ENCODE measurements at places on chromosomes 4 and X.

DNA sequence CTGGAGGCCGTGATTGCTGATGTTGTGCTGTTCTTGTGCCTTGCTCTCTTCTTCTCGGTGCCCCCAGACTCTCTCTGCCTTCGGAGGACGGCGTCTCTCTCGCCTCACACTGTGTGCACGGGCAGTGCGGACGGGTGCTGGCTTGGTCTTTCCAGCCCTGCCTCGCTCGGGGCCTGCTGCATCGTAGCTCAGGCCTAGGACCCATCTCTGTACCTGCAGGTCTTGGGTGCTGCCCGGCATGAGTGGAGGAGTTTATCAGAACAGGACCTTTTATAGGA, 18.2 kb downstream of the RGS12 start:
- no peak for DNase-seq

DNA sequence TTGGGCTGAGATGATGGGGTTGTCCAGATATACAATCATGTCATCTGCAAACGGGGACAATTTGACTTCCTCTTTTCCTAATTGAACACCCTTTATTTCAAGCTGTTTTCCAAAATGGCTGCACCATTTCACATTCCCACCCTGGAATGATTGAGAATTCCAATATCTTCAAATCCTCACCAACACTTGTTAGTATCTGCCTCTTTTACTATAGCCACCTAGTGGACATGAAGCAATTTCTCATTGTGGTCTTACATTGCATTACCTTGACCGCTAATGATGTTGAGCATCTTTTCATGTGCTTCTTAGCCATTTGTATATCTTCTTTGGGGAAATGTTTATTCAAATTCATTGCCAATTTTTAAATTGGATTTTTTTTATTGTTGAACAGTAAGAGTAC, 364.8 kb downstream of the SMARCA1 start:
- no peak for DNase-seq

DNA sequence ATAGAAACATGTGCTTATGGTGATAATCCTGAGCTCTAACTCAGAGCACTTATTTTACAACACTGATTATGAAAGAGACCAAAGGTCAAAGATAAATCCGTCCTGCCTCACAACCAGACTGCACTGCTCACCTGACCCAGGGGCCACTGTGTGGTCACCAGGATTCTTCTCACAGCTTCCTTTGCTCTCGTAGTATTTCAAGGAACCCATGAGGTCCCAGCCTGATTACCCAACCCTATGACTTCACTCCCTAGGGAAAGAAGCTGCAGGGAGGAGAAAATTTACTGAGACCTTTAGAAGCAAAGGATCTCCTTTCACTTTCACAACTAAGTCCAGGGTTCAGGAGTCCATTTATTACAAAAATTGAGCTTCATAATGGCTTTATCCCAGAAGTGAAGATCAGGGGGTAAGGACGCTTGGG, 9.6 kb downstream of the SLC25A5 start:
- no peak for DNase-seq

- DNase-seq: no peak
These were observed 21.7 kb upstream of the TMEM33 start for GRCh38 chr4:41913509-41913908.

GRCh38 chr4:169956091-169956843, 69.9 kb downstream of the MFAP3L start:
- no peak for DNase-seq

- DNase-seq: no peak
These were observed 220.7 kb downstream of the ANTXR2 start for GRCh38 chr4:79852305-79852730.

DNA sequence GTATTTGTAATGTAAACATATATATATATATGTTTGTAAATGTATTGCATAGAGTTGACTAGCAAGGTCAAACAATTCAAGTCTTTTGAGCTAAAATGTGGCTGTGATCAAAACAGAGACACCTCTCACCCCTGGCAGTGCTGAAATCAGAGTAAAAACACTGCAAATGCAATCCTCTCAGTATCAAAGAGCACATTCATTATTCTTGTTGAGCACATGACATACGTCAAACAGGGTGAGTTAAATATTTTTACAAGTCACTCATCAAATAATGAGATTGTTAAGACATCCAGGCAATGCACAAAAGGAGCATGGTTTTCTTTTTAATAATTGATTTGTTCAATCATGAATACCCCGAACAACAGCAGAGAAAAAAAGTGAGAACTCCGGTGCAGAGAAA, 114.1 kb upstream of the KCNIP4 start:
- no peak for DNase-seq

GRCh38 chrX:96564595-96564994, 120.0 kb upstream of the DIAPH2 start:
- no peak for DNase-seq

GRCh38 chrX:153297376-153297775, 24.2 kb downstream of the PNMA6F start:
- no peak for DNase-seq

GRCh38 chr4:36961420-36961819, 283.1 kb upstream of the NWD2 start:
- no peak for DNase-seq

DNA sequence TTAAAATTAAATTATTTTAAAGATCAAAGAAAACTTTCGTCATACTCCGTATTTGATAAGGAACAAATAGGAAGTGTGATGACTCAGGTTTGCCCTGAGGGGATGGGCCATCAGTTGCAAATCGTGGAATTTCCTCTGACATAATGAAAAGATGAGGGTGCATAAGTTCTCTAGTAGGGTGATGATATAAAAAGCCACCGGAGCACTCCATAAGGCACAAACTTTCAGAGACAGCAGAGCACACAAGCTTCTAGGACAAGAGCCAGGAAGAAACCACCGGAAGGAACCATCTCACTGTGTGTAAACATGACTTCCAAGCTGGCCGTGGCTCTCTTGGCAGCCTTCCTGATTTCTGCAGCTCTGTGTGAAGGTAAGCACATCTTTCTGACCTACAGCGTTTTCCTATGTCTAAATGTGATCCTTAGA, at the start of gene CXCL8:
Gene CXCL8, plus strand, starts transcription at position 217 of the 426 bp plus-strand sequence. Its CDS starts 90 bp downstream, at position 307.
- DNase-seq: no peak

- DNase-seq: no peak
These were observed 14.9 kb downstream of the SNX12 start for GRCh38 chrX:71053217-71053621.

DNA sequence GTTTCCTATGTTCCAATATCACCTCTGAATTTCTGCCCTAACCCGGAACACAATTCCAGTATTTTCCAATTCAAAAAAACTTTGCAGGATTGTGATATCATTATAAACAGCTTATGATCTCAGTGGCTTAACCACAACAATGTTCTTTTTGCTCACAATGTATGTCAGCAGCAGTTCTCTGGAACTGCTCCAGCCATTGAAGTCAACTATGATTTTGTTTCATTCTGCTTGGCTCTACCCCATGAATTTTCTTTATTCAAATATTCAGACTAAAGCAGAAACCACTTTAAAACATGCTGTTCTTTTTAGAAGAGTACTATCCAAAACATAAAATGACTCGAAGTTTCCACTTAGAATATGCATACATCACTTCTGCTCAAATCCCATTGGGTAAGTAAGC, 1611.1 kb downstream of the ARAP2 start:
- DNase-seq: no peak

DNA sequence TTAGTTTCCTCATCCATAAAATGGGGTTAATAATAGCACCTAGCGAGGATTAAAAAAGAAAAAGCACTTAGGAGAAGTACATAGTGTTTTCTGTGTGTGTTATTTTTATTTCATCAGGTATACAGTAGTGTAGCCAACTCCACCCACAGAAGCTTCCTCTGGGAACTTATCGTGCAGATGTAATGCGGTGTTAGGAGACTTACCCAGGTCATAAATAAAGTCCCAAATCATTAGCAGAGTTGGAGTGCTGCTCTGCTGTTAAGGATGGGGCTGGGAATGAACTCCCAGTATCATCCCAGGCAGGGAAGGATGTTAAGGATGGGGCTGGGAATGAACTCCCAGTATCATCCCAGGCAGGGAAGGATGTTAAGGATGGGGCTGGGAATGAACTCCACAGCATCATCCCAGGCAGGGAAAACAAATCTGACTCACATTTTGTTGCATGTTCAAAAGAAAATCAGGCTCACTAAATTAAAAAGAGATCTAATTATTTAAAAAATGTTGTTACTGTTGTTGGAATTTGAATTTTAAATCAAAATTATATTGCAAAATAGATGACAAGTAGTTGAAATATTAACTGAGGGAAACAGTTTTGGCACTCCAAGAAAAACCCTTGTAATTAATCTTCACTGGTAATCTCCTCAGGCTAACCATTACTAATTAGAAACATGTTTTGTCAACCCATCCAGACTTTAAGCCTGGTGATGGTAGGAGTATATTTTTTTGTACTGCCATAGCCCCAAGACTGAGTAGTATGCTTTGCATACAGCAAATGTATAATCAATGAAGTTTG, 10.2 kb upstream of the SFRP2 start:
- no peak for DNase-seq

- no peak for DNase-seq
These were observed 48.1 kb downstream of the FNIP2 start for GRCh38 chr4:158816955-158817354.

DNA sequence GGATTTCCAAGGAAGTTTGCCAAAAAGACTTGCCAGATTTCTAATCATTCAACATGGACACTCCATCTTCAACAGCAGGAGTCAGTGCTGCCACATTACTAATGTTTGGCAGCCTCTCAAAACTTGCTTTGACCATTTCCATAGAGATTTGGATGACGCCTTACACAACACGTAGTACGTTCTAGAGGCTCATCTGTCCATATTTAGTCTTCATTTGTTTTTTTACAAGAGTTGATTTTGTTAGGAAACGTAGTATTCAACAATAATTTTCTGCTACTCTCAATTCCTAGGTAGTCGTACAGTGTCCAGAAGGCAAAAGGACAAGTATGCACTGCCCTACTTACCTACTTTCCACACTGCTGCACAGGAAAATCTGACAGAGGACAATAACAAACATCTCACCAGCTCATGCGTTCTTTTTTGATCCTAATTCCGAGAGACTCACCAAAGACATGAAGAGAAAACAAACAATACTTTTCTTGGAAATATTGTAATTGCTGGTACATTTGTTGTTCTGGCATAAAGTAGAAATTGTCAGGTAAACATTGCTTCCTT, 117.3 kb downstream of the SNCA start:
- no peak for DNase-seq

Measured in CD4-positive, alpha-beta T cell (primary cell).